ENCODE measurements at places on chromosomes 13 and 19.

GRCh38 chr13:32476021-32476731, 48.2 kb upstream of the N4BP2L1 start:
- DNase-seq = no peak

DNA sequence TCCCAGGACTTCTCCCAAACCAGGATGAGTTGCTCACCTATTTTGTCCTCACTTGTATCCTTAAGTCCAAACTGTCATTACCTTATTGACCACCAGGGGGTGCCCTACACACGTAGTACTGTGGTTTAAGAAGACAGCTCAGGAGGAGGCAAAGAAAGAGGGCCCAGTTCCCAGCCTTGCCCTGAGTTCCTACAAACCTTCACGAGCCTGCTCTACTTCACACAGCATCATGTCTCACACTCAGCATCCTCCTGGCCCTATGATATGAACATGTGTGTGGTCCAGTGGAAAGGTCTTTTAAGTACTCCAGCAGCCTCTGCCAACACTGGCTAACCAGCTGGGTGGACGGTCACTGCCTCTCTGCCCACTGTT, 8.1 kb upstream of the ZNF784 start:
- peak; percentile 87 for DNase-seq

GRCh38 chr19:51632126-51632525, 1.9 kb upstream of the SIGLEC5 start:
- no peak for DNase-seq

GRCh38 chr13:33000365-33000764, 15.9 kb upstream of the KL start:
- DNase-seq = no peak

GRCh38 chr19:39823686-39824085, 10.3 kb downstream of the DYRK1B start:
- DNase-seq = no peak

- no peak for DNase-seq
These were observed 515.8 kb downstream of the KLF12 start for GRCh38 chr13:73618275-73618865.

DNA sequence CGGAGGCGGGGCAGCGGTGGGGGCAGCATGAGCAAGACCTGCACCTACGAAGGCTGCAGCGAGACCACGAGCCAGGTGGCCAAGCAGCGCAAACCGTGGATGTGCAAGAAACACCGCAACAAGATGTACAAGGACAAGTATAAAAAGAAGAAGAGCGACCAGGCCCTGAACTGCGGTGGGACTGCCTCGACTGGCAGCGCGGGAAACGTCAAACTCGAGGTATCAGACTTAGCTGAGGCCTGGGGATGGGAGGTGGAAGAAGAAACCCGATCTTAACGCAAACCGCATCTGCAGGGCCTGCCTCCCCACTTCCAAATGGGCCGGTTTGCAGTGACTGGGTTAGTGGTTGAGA, 693 bp downstream of the RFXAP start:
- DNase-seq = no peak

- DNase-seq = no peak
These were observed 15.3 kb downstream of the FPR3 start for GRCh38 chr19:51810223-51810622.

- DNase-seq = no peak
These were observed 24.1 kb upstream of the WTIP start for GRCh38 chr19:34457446-34457845.

DNA sequence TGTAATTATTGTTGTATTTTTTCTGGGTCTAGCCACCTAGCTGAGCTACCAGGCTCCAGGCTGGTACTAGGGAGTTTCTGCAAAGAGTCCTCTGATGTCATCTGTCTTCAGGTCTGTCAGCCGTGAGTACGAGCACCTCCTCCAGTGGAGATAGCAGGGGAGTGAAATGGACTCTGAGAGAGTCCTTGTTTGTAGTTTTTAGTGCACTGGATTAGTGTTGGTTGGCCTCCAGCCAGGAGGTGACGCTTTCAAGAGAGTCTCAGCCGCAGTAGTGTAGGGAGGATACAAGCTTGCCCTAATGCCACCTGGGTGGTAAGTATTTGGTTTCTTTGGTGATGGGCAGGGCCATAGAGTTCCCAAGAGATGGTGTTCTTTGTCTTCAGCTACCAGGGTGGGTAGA, 384.8 kb downstream of the SLC7A1 start:
- no peak for DNase-seq

GRCh38 chr19:12779162-12779993, 4.0 kb upstream of the HOOK2 start:
- peak; percentile 75 for DNase-seq

- DNase-seq = no peak
These were observed 2868.3 kb upstream of the PCDH20 start for GRCh38 chr13:64283926-64284325.

GRCh38 chr13:110068176-110068473, 238.8 kb downstream of the COL4A1 start:
- DNase-seq = no peak

- DNase-seq = no peak
These were observed 11.6 kb downstream of the NOVA2 start for GRCh38 chr19:45962021-45962420.

- no peak for DNase-seq
These were observed 843 bp downstream of the ANO8 start for GRCh38 chr19:17333611-17334413.

- no peak for DNase-seq
These were observed 399.6 kb downstream of the LMO7 start for GRCh38 chr13:76035711-76036110.

DNA sequence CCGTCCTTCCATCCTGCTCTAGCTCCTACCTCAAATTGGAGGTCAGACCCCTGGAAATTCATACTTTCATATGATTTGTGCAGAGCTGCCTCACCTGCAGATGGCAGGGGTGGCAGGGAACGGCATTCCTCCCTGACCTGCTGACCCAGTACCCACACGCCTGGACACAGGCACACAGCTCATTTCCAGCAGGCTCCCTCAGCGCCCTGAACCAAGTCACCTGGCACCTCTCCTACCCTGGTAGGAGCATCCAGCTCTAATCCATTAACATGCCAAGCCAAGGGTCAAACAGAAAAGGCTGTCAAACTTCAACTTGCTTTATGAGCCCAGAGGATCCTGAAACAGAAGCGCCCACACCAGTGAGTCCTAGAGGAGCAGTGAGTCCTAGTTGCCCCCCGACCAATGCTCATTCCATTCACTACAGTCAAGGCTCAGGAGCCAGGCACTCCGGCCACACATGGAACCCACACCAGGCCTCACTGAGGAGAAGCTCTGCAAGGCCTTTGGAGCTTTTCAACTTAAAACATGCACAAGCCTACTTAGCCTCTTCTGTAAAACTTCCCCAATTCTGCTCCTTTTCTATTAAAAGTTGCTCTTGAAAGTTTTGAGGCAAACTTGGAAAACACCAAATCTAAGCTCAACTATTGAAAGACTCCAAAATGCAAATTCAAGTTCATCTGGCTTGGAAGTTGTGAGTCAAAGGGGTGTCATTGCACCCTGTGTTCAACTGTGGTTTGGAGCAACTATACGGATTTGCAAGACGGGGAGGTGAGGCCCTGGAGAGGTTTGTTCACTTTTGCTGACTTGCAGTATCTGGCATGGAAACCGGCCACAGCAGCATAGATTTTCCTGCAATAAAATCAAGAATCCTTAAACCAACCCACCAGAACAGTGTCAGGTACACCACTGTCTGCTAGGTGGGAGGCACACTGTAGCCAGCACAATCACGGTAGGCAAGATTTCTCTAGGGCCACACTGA, 96.7 kb downstream of the CRYL1 start:
- DNase-seq = no peak

- DNase-seq = no peak
These were observed 696 bp upstream of the ERFL start for GRCh38 chr19:41928754-41929535.

- no peak for DNase-seq
These were observed 24.1 kb upstream of the NDFIP2 start for GRCh38 chr13:79456656-79457365.

DNA sequence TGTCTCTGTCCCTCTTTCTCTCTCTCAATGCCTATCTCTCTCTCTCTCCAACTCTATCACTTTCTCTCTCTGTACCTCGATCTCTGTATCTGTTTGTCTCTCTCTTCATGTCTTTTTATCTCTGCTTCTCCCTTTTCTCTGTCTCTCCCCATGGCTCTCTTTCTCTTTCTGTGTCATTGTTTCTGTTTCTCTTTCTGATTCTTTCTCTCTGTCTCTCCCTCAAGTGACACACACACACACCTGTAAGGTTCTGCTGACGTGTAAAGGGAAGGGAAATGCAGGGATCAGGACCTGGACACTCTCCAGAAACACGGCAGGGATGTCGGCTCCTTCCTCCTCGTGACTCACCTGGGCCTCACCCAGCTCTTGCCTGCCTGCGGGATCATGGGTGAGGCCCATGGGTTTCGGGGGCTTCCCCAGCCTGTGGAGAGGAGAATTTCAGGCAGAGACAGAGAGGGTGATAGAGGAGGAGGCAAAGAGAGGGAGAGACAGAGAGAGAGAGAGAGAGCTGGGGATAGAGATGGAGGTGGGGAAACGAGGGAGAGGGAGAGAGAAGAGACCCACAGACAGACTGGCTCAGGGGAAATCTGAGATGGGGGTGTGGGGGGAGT, 5.4 kb upstream of the PLAUR start:
- DNase-seq = no peak

- no peak for DNase-seq
These were observed 43.5 kb upstream of the RGCC start for GRCh38 chr13:41413872-41414271.

DNA sequence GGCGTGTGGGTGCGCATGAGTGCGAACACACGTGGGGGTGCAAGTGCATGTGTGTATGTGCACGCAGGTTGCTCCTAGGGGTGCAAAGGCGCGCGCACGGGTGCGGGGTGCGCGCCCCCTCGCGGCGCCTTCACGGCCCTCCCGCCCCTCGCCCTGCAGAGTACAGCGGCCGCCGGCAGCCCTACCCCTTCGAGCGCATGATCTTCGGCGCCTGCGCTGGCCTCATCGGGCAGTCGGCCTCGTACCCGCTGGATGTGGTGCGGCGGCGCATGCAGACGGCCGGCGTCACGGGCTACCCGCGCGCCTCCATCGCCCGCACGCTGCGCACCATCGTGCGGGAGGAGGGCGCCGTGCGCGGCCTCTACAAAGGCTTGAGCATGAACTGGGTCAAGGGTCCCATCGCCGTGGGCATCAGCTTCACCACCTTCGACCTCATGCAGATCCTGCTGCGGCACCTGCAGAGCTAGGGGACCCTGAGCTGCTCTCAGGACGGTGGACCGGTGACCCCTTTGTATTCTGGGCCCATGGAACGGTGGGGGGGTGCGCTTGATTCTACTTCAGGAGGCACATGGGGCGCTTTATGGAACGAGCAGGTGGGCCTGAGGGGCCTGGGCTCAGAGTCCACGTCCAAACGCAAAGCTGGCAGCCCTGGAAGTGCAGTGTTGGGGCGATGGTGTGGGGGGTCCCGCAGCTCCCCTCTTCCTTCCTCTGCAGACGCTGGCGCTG, 27.7 kb downstream of the TMEM161A start:
- no peak for DNase-seq

DNA sequence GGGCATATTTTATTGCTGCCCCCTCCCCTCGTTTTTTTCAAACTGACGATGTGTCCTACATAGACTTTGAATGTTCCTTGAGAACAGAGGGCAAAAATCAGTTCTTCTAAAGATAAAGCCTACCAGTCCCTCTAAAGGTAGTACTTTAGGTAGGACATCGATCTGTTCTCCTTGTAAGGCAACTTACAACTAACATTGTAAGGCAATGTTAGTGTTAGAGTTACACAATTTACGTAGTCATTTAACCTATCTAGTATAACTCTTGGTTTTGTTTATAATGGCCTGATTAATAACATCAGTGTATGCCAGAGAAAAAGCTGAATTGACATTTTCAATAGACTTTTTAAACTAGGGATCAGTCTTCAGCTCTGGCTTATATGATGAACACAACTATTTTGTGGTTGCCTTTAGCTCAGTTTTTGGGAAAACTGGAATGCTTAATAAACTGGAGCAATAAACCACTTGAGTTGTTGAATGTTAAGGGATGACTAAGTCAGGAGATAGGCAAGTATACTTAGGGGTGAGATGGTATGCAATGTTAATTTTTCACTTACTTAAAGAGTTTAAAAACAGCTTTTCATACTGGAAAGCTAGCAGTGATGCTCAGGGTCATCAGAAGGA, 2.2 kb downstream of the NDFIP2 start:
- DNase-seq = no peak

DNA sequence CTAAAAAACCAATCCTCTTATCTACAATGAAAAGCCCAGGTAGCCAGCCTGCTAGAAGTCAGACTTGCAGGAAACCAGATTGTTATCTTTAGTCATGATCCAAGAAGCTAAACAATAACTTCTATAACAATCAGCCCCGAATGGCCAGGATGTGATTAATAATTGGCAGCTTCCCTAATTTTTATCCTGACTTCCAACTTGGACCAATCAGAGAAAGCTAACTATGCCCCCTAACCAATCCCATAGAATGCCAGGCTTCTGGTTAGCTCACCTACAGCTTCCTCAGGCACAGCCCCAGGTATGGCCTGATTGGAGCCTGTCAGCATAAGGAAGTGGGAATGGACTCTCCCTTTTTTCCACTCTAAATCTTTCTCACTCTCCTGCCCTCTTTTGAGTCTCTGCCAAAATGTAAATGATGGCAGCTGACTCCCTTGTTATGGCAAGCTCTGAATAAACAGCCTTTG, 394.9 kb downstream of the DLEU7 start:
- no peak for DNase-seq

- no peak for DNase-seq
These were observed 8.1 kb upstream of the SERPINE3 start for GRCh38 chr13:51331354-51331861.
